Activated naive CD4-positive, alpha-beta T cell treated with anti-CD3 and anti-CD28 coated beads for 36 hours (primary cell): ENCODE measurements at places on chromosomes 12 and 14. TPM values are rescaled to one million over a fixed set of nuclear protein-coding genes. Genes with fewer than 3 reads are reported as not detected.

Gene FGD6
- total RNA-seq, result 2.0 TPM

Gene PZP
- total RNA-seq, result not detected

Gene ALDH1L2
- 12.2 TPM for total RNA-seq

Gene OASL
- total RNA-seq, result 13.4 TPM

Gene TESPA1
- 45.1 TPM for total RNA-seq

Gene EPYC
- total RNA-seq, result not detected

Gene IFNG-AS1
- total RNA-seq, result 1.2 TPM

Gene PIK3C2G
- total RNA-seq, result not detected

Gene CFAP251
- total RNA-seq, result 0.20 TPM

Gene VDR
- 57.7 TPM for total RNA-seq

Gene HCAR1
- total RNA-seq, result 0.91 TPM

Gene ANG
- 0.27 TPM for total RNA-seq

Gene HOXC9
- not detected for total RNA-seq

Gene SDSL
- total RNA-seq, result not detected

Gene LPAR5
- total RNA-seq, result 1.7 TPM

Gene ASB2
- 2.4 TPM for total RNA-seq

Gene MYF5
- total RNA-seq, result not detected

Gene OR4E2
- not detected for total RNA-seq

Gene TMCC3
- total RNA-seq, result 0.05 TPM

Gene CD4
- 155 TPM for total RNA-seq

Gene TGM1
- 13.8 TPM for total RNA-seq

Gene HOXC10
- total RNA-seq, result not detected

Gene SP7
- total RNA-seq, result not detected

Gene ATF7IP
- total RNA-seq, result 131 TPM

Gene NGB
- total RNA-seq, result not detected

Gene CD163L1
- total RNA-seq, result not detected

Gene EIF2S3B
- total RNA-seq, result 2.1 TPM

Gene OTOGL
- total RNA-seq, result not detected

Gene TAS2R50
- total RNA-seq, result not detected

Gene IL26
- 0.42 TPM for total RNA-seq

Gene LRRIQ1
- not detected for total RNA-seq

Gene ZCCHC8
- total RNA-seq, result 25.9 TPM

Gene LRRC9
- not detected for total RNA-seq

Gene SPTB
- total RNA-seq, result 0.42 TPM

Gene TAS2R9
- total RNA-seq, result not detected

Gene TEX52
- total RNA-seq, result not detected

Gene CFAP54
- 0.64 TPM for total RNA-seq

Gene CLEC14A
- total RNA-seq, result not detected

Gene TMTC2
- 3.1 TPM for total RNA-seq

Gene TRHDE
- total RNA-seq, result not detected

Gene ABHD12B
- total RNA-seq, result not detected

Gene DHRS1
- total RNA-seq, result 11.8 TPM

Gene PTPRQ
- total RNA-seq, result not detected

Gene TAS2R8
- not detected for total RNA-seq

Gene WIF1
- total RNA-seq, result not detected

Gene IFT81
- total RNA-seq, result 2.2 TPM

Gene SLC17A8
- total RNA-seq, result not detected

Gene FAM90A1
- 0.30 TPM for total RNA-seq

Gene SLC6A12
- not detected for total RNA-seq

Gene GPR132
- total RNA-seq, result 15.3 TPM

Gene GUCY2C
- total RNA-seq, result not detected

Gene KCNA5
- not detected for total RNA-seq

Gene NRIP2
- not detected for total RNA-seq

Gene FGF6
- not detected for total RNA-seq

Gene MDGA2
- total RNA-seq, result not detected
